ENCODE measurements at places on chromosomes 7 and 10. TPM values are rescaled to one million over a fixed set of nuclear protein-coding genes. Genes with fewer than 3 reads are reported as not detected.

Gene FRG2B
- under 0.01 TPM for total RNA-seq

Gene CCDC146
- 1.7 TPM for total RNA-seq

Gene ZNF736
- total RNA-seq, result 7.4 TPM

Gene UFSP1
- 5.6 TPM for total RNA-seq

Gene ZNF804B
- total RNA-seq, result under 0.01 TPM

Gene SLC26A4
- total RNA-seq, result under 0.01 TPM

Gene IGFBP1
- under 0.01 TPM for total RNA-seq
